ENCODE measurements at places on chromosomes 16 and 17.

- DNase-seq: no peak
Observed at GRCh38 chr16:48681520-48681919, 71.5 kb upstream of the N4BP1 start.

DNA sequence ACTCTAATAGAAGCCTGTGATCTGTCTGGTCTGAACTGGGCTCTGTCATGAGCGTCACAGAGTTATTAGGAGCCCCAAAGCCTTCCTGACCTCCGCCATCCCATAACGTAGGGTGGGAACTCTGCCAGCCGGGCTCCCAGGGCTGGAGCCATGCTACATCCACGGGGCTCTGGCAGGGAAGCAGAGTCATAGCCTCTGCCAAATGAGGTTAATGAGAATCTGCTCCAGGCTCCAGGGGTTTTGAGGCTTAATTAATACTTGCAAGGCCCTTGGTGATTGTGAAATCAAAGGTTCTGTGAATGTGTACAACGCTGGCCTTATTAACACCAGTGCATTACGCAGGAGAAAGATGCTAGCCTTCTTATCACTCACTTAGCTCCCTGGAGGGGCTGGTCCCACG lies 42.4 kb upstream of the ZFP90 start:
- no peak for DNase-seq

DNA sequence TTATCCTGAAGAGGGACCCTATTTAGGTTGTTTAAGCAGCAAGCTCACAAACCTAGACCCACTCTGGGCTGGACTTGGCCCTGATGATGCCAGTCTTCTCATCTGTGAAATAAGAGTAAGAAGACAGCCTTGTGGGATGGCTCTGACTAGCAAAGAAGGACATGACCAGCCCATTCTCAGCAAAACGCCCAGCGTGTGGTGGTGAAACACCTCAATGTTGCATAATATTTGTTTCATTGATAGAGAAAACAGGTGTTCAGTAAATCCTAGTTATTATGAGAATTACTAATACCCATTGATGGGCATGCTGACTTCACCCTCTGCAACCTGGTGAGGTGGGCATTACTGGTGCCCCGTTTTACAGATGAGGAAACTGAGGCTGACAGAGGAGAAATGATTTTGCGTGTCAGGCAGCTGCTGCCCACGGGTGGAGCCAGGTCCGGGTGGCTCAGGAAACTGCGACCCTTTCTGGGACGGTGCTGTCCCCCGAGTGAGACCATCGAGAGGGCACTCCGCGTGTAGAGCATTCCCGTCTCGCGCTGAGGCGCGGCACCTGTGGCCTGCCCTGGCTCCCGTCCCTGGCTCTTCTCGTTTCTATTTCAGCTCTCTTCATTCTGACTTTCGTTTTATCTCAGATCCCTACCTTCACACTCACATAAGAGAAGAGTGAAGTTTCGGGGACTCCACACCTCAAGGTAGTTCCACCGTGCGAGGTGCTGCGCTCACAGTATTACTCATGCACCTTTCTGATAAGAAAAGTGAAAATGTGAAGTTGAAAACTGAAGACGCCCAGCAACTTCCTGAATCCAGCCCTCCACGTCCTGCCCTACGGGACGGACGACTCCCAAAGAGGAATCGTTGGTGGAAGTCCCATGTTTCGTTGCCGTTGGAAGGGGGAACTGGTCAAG lies 48.5 kb downstream of the IRF8 start:
- no peak for DNase-seq

DNA sequence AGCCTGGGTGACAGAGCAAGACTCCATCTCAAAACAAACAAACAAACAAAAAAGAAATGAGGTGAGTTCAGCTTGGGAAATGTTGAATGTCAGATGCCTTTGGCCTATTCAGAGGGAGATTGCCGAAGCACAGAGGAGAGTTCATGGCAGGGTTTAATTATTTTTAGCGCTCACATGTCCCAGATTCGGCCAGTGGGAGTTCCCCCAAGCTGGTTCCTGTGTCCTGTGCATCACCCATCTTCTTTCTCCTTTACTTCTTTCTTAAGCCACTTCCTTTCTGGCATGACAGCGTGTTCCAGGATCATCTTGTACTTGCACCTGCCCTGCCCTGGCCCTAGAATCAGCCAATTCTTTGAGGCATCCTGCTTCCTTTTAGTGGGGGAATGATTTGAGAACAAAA lies 9.2 kb downstream of the MPV17L start:
- DNase-seq: no peak

DNA sequence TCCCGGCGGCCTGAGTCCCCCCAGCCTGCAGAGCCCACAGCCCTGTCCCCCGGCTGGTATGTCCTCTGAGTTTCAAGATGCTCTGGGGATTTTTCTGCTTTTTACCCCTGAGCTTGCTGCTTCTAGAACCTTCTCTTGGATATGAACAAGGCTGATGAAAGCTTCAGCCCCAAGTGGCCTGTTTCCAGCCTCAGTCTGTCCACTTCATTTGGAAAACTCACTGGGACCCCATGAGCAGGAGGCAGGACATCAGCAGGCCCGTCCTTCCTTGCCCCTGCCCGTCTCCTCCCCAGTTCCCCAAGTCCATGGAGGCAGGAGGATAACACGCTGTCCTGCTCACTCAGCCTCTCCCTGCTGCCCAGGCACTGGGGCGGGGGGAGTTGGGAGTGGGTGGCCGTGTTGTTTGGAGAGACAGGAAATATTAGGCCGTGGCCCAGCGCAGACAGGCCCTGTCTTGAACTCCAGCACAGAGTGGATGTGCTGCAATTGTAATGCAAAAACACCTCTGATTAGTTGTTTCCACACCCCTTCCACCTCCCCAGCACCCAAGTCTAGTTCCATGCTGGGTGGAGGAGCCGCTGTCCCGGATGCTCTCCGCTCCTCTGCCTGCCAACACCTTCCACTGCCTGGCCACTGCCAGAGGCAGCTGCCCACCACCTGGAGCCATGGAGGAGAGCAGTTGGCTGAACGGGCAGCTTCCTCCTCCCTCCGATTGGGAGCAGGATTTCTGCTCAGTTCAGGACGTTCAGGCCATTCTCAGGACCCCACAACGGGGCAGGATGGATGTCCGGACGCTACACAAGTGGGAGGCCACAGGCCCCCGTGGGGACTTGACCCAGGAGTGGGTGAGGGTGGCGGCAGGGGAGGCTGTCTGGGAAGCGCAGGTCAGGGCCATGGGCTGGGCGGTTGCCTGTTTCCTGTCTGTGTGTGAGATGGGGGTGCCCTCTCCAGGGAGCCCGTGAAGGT lies 216.9 kb upstream of the GSE1 start:
- DNase-seq: peak; percentile 47

- DNase-seq: peak; percentile 81
Observed at GRCh38 chr16:21156767-21157467, 1.6 kb upstream of the LDAF1 start.

DNA sequence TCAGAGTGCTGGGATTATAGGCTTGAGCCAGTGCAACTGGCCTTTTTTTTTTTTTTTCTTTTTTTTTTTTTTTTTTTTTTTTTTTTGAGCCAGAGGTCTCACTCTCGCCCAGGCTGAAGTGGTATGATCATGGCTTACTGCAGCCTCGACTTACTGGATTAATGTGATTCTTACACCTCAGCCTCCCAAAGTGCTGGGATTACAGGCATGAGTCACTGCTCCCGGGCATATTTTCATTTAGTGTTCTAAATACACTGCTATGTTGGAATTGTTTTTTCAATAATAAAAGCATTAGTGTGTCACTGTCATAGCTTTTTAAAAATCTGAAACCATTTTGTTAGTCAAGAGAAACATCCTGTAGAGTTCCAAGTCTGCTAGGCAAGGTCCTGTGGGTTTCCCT lies 40.3 kb downstream of the NDE1 start:
- no peak for DNase-seq

DNA sequence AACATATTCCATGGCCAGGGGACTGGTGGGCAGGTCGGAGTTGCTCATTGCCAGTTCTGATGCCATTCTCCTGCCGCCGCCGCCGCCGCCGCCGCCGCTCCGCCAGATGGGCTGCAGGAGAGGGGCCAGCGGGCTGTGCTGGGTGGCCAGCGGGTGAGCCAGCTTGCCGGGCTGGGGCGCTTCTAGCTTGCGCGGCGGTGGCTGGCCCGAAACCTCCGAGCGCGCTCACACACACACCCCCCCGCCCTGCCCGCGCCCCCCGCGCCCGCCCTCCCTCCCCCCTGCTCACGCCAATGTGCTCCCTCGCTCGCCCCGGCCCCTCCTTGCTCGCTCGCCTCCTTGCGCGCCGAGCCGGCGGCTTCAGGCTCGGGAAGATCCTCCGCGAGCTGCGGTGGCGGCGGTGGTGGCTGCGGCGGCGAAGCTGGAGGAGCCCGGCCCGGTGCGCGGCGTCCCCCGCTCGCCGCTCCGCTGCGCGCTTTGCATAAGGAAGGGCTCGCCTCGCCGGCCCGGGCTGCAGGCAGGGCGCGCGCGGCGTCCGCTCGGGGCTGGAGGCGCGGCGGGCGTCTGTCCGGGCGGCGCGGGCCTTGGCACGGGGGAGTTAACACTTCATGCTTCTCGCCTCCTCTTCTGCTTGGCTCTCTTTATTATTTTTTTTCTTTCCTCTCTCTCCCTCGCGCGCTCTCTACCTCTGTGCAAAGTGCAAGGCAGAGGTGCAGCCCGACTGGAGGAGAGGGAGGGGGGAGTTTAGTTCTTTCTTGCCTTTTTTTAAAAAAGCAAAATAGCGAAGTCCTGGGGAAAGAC lies 500 bp downstream of the MAF start:
- peak; percentile 67 for DNase-seq

- DNase-seq: no peak
Observed at GRCh38 chr16:66878067-66878466, 2.2 kb upstream of the PDP2 start.

GRCh38 chr16:76487411-76488064 lies 210.3 kb downstream of the CNTNAP4 start:
- DNase-seq: no peak

DNA sequence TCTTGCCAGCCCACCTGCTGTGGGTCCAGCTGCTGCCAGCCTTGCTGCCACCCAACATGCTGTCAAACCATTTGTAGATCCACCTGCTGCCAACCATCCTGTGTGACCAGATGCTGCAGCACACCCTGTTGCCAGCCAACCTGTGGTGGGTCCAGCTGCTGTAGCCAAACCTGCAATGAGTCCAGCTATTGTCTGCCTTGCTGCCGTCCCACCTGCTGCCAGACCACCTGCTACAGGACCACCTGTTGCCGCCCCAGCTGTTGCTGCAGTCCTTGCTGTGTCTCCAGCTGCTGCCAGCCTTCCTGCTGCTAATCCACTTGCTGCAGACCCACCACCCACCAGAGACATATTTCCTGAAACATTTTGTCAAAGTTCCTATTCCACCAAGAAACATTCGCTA lies 641 bp downstream of the KRTAP9-1 start:
- no peak for DNase-seq

- DNase-seq: no peak
Observed at GRCh38 chr17:8005967-8006730, 3.7 kb downstream of the GUCY2D start.

GRCh38 chr17:32960815-32961214 lies 30.8 kb upstream of the SPACA3 start:
- peak; percentile 24 for DNase-seq

GRCh38 chr17:58520843-58521430 lies 6.5 kb upstream of the MTMR4 start:
- DNase-seq: no peak

DNA sequence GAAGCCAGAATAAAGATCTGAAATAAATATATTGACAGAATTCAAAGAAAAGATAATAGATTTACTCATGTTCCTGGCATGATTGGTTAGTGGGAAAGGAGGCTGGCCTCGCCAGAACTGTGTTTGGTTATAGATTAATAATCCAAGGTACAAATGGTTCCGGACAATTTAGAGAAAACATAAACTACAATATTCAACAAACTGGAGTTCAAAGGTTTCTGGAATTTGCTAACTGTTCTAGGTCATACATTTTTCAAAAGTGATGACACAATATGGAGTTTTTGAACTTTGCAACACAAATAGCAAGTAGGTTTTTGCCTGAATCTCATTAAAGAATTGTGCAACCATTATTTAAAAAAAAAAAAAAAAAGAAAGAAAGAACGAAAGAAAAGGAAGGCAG lies 251.7 kb upstream of the SALL1 start:
- peak; percentile 67 for DNase-seq

DNA sequence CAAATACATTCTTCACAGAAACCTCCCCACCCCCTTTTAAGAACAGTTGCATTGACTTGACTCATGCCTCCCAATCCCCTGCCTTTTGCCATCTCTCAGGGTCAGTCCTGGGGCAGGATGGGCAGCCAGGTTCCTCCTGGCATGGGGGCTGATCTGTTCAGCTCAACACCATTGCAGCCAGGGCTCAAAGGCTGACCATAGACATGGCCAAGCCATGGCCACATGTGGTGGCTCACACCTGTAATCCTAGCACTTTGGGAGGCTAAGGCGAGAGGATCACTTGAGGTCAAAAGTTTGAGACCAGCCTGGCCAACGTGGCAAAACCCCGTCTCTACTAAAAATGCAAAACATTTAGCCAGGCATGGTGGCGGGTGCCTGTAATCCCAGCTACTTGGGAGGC lies 14.1 kb downstream of the ATP2C2 start:
- no peak for DNase-seq

DNA sequence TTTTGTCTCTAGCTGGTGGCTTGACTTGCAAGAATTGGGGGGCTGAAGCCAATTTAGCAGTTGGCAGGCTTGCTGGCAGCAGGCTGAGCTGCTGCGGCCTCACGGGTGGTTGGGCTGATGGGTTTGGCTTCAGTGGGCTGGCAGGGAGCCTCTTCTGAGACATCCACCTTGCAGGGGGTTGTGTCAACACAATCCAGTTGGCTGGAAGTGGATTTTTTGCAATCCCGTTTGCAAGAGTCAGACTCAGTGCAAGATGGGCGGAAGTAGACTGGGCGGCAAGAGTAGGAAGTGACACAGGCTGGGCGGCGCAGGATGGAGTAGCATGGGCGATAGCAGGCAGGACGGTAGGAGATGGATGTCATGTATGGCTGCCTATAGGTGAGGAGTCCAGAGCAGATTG lies 1.5 kb downstream of the KRTAP16-1 start:
- no peak for DNase-seq

- DNase-seq: no peak
Observed at GRCh38 chr16:8620535-8620934, 963 bp upstream of the METTL22 start.

DNA sequence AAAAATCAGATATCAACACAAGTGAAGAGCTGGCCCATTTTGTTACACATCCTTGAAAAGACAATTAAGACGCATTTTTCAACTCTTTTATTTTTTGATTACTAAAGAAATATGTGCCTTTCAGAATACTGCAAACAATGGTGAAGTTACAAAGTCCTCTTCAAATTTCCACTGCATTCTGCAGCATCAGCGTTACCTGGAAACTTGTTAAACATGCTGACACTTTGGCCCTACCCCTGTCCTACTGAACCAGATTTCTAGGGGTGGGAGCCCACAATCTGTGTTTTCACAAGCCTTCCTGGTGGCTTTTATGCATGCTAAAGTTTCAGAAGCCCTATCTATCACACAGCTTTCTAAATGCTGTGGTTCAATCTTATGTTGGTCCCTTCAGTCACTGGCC lies 4.5 kb upstream of the CCL14 start:
- no peak for DNase-seq

DNA sequence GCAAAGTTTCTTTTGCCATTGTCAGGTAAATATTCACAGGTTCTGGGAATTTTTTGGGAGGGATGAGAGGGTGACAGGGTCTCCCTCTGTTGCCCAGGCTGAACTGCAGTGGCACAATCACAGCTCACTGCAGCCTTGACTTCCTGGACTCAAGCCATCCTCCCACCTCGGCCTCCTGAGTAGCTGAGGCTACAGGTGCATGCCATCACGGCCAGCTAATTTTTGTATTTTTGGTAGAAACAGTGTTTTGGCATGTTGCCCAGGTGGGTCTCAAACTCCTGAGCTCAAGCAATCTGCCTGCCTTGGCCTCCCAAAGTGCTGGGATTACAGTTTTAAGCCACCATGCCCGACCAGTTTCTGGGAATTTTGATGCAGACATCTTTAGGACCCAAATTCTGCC lies 53.0 kb downstream of the IQCK start:
- no peak for DNase-seq

All from fibroblast of lung (primary cell).